NCI-H748 treated with DMSO at 0.1 percent for 48 hours (cell line): ENCODE measurements at places on chromosomes 11 and 22.

- DNase-seq = peak; percentile 59
These were observed 9.8 kb downstream of the PRMT3 start for GRCh38 chr11:20397281-20397680.

DNA sequence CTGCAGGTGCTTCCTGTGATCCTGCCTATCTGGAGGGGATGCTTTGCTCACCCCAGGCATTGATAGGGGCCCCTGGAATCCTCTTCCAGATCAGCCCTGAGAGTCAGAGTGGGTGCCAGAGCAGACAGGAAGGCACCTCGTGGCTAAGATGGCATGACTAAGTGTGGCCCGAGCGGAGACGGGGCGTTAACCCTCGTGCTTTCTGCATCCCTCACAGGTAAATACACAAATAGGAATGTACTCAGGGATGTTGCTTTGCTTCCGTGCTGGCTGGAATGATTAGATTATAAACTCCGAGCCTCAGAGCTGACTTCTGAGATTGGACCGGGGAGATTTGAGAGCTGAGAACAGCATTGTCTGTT lies 312.7 kb upstream of the B3GAT1 start:
- DNase-seq = no peak

DNA sequence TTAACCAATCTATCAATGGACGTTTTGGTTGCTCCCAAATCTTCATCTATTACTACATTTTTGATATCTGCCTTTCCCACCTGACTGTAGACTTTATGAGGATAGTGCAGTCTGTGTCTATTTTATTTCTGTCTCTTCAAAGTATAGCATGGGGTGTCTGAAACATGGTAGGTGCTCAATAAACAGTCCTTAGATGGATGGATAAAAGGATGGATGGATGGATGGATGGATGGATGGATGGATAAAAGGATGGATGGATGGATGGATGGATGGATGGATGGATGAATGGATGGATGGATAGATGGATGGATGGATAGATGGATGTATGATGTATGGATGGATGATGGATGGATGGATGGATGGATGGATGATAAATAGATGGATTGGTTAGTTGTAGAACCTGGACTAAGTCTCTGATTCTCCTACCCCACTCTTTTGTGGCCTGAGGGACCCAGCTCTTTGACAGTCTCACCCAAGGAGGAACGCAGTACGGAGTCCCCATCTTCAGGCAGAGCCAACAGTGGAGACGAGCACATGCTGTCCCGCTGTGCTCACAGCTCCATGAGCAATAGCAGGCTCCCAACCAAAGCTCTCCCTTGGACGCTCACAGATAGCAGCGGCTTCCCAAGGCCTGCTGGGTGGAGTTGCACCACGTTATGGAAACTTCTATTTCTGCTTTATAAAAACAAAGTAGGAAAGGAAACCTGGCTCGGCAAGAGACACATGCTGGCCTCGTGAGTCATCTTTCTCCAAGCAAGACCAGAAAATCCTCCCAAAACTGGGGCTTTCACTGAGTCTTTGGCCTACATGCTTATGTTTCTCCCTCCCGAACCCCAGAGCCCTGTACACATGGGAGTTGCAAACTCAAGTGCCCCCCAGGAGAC lies 448.0 kb downstream of the MIAT start:
- DNase-seq = no peak

DNA sequence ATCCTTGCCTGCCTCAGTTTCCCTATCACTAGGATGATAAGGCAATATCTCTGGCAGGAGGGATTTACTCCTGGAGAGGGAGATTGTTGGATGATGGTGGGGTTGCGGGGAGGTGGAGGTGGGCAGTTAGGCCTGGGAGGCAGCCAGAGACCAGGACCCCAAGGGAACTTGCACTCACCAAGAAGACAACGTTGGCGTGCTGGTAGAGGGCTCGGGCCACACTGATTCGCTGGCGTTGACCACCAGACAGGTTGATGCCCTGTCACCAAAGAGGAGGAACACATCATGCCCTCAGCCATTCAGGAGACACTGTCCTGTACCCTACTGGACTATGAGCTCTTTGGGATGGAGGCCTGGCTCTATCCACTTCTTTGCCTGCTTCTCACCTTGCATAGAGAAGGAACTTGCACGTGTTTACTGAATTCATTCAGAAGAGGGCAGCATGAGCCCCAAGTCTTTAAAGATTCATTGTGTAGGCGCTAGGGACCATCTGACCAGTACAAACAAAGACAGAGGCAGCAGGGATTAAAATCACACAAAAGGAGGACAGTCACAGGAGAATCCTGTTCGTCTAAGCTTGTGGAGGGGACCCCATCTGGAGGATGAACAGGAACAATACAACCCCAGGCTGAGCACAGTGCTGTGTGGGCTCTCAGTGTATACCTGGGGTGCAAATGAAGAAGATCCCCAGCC lies 24.2 kb upstream of the KCNJ11 start:
- peak; percentile 30 for DNase-seq

GRCh38 chr11:5596607-5597201 lies at the start of gene TRIM6:
Gene TRIM6 (plus strand): TSS chr11:5596637. CDS start chr11:5596898, 261 bp downstream.
- DNase-seq = no peak

- no peak for DNase-seq
These were observed 361.0 kb upstream of the ANO3 start for GRCh38 chr11:25970726-25971508.

- DNase-seq = no peak
These were observed 19.1 kb downstream of the CD44 start for GRCh38 chr11:35157814-35158700.

DNA sequence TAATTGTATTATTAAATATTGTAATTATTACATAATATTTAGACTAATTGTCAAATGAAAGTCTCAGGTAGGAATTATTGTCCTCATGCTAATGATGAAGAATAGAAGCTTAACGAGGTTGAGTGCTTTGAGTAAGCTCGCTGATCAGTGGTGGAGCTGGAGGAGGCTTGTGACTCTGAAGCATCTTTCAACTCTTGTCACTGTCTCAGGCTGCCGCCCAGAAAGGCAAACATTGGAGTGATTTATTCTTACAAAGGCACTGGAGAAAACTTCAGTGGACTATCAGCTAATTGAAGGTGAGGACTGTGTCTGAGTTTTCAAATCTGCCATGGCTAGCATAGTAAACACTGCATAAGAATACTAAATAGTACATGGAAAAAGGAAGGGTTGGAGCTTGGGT lies 595.1 kb downstream of the NTM start:
- no peak for DNase-seq

DNA sequence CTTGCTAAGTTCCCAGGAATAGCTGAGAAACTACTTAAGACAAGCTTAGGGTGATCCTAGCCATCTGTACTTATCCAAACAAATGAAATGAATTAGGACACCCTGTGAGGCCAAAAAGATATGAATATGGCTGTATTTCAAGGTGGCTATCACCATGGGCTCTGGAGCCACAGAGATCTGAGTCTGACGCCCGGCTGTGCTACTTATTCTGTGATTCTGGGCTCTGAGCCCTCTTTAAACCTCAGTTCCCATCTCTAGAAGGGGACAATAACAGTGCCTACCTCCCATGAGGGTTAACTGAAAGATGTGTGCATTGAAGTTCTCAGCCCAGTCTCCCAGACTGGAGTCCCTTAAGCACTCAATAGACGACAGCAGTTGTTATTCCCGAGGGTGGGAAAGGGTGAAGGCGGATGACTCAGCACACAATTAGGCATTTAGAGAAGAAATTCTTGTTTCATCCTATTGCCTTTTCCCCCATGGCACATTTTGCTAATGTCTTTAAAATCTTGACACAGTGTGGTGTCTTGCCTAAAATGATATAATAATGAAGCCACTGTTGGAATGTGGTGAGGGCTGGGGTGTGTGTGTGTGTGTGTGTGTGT lies 132.5 kb downstream of the ADAMTS15 start:
- no peak for DNase-seq

DNA sequence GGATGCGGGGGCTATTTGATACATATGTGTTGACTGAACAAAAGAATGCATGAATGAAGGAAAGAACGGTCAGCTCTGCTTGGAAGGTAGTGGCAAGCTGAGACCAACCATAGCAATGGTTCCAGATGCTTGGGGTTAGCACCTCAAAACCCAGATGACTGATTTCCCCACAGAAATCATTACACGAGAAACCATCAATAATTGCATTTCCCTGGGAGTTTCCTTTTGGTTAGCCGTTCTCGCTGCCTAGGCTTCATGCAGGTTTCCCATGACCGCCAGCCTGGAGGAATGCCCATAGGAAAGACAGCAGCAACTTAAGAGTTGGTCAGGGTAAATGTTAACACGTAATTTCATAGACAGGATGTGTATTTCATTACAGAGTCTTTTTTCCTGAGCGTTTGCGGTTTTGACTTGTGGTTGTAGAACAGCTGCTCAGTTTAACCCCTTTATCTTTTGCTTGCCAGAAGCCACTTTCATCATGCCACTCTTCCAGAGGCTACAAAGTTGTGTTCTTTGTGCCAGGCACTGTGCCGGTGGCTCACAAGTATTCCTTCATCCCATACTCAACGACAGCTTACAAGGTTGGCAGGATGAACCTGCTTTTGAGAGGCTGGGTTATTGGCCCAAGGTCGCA lies 2.8 kb downstream of the IL17RA start:
- DNase-seq = no peak

- DNase-seq = no peak
These were observed 113.1 kb downstream of the CADM1 start for GRCh38 chr11:115391160-115391559.

- DNase-seq = no peak
These were observed 59.5 kb downstream of the SCN3B start for GRCh38 chr11:123594921-123595320.

- no peak for DNase-seq
These were observed 23.7 kb upstream of the OR10D3 start for GRCh38 chr11:124159481-124159880.

- DNase-seq = no peak
These were observed 4.9 kb downstream of the USP18 start for GRCh38 chr22:18154821-18155390.

DNA sequence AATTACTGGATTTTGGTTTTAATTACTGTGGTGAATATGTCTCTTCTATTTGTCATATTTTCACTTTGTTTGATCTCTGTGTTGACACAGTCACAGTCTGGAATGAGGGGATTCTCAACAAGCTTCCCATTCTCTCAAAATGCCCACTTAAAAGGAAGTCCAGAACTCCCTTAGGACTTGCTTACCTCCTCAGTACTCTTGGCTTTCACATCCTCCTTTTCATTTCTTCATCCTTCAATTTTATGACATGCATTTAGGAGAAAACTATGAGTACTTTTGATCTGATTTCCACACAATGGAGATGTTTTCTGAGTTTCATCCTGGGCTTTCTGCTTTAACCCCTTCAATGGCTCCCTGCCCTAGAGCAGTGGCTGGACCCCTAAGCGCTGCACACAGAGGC lies 49.3 kb upstream of the FLI1 start:
- no peak for DNase-seq
